Epithelial cell of proximal tubule (primary cell): ENCODE measurements at places on chromosomes 11 and 22.

DNA sequence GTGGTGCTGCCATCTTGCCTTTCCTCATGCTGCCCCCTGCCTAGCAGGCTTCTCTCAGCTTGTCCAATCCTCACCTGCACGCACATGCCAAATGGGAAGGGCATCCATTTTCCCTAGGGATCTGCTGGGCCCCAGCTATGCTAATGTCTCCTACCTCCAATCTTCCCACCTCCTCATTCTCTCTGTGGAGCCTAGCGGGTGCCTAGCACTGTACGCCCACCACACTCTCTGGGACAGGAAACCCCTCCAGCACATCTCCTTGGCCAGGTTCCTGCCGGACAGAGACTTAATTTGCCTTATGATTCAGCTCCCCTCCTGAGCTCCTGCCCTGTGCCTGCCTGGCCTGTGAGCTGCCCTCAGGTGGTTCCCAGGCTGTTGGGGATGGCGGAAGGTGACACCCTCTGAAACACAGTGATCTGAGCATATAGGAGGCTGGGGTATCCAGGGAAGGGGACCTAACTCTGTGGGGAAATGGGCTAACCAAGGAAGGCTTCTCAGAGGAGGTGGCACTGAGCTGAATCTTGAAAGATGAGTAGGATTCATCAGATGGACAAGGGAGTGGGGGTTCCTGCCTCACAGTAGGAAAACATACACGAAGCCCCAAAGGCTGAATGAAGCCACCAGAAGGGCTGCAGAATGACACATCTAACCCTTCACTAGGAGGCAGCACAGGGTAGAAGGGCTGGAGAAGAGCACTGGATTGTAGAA lies 79.2 kb upstream of the WNT11 start:
- no peak for DNase-seq

DNA sequence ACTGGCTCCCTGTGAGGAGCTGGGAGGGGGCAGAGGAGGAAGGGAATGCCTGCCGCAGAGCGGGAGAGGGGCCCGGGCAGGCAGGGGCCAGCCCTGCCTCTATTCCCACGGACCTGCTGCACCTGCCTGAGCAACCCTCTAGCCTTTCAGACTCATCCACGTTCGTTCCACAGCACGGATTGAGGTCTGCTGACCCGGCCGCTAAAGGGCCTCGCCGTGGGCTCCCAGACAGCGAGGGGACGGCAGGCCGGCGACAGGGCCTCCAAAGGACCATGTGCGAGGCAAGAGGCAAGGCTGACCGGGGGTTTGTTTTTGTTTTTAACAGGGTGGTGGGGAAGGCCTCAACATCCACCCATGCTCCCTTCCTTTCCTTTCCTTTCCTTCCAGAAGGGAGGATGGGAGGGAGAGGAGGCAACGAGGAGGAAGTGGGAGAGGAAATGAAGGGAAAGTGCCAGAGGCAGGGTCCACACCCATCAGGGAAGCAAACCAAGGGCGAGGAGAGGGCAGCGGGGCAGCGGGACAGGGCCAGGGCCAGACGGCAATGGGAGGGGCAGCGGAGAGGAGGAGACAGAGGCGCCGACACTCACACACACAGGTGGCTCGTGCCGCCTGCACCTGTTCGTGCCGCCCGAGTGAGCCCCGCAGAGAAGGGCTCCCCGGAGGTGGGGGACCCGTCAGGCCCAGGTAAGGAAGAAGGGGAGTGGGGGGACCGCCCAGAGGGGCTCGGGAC lies 7.5 kb downstream of the LRFN4 start:
- no peak for DNase-seq

DNA sequence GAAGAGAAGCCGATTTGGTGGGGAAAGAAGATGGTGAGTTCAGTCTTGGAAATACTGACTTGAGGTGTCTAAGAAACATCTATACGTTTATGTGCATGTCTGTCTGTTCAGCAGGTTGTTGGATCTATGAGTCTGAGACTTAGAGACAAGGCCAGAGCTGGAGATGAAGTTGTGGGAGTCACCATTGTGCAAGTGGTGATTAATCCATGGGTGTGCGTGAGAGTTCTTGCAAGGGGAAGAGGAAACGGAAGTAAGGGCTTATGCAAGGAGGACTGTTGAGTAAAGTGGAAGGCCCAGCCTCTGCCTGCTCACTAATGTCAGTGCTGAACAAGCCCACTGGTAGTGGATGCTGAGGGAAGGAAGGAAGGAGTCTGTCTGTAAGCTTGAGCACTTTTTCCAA lies 9.7 kb downstream of the TMEM45B start:
- no peak for DNase-seq

DNA sequence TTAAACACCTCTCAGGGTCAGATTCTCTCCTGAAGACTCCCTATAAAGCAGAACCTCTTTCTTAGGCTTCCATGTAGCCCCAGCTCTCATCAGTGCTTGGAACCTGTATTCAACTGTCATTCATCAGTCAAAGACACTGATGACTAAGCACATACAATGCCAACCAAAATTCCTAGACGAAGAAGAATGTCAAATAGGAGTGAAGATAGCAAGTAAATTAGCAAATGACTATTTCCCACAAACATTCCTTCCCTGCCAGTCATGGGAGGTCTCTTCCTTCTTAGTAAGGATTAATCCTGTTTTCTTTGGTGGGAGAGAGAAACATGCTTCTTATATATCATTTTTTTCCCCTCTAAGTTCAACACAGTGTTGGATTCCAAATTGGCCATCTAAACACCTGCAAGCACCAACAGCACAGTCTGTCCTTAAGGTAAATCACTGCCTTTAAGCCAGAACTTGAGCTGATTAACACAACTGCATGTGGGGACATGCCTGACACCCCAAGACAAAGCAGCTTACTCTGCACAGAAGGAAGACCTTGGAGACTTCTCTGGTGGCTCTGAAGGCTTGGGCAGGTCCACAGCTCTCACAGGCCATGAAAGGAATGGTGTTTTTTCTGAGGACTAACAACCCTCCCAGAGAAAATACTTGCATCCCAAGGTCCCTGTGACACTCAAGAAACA lies 47.5 kb upstream of the ME3 start:
- peak; percentile 88 for DNase-seq

DNA sequence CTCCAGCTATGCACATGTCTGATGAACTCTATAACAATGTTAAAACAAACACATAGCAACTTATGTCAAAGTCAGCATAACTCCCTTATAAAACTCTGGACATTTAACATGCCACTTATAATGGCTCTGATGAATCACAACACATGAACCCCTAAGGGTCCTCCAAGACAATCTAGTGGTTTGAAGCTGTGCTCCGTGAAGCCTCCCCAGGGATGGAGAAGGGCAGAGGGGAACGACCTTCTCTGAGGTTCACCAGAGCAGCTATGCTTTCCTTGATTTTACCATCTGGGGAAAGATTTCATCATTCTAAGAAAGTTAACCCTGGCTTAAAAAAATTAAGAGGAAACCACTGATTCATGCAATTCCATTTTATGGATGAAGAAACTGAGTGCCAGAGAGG lies 84.4 kb downstream of the MPPED2 start:
- no peak for DNase-seq
